Stimulated activated CD8-positive, alpha-beta memory T cell treated with anti-CD3 and anti-CD28 coated beads, Interleukin-7, amount 100 ng/mL, for 48 hours (primary cell): ENCODE measurements at places on chromosomes 12 and 14.

- DNase-seq, result no peak
Measured at GRCh38 chr12:87509237-87509820, 519.9 kb downstream of the C12orf50 start.

GRCh38 chr12:99983456-99984258 is 1.1 kb downstream of the ANKS1B start:
- DNase-seq, result no peak

GRCh38 chr14:64830961-64831360 is 48.7 kb downstream of the SPTB start:
- no peak for DNase-seq

DNA sequence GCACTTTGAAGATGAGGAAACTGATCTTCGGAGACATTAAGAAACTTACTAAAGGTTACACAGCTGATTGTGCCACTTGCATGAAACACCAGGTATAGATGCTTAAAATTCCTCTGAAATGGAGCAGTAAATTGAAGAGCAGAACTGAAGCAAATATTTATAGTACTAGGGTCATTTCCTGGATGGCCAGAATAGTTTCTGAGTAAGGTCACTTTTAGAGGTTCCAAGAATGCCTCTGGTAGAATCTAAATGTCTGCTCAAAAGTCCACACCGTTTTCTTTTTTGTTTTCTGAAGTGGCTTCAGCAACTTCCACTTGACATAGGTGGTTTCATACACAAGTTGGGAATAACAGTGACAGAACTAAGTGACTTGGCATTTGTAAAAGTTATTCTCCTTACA is 19.4 kb downstream of the TPH2 start:
- DNase-seq, result no peak

- no peak for DNase-seq
Measured at GRCh38 chr12:82973592-82973991, 286.9 kb downstream of the TMTC2 start.

DNA sequence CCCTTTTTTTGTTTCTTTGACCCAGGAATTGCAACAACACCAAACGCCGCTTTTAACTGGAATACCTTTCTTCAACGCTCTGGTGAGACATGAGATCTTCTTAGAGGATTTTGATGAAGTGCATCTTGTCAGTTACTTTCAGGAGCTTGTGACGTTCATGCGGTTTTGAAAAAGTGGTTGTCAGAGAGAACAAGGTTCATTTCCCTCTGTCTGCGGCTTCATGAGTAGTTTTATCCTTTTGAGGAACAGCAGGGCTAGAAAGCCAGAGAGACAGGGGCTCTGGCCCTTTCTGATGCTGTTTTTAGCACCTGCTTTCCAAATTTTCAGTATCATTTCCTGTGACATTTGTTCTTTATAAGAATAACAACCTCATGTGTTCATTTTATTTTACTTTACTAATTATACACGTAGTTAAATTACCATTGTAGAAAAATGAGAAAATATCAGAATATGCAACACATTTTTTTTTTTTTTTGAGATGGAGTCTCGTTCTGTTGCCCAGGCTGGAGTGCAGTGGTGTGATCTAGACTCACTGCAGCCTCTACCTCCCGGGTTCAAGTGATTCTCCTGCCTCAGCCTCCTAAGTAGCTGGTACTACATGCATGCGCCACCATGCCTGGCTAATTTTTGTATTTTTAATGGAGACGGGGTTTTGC is 61.8 kb downstream of the GLT1D1 start:
- peak; percentile 34 for DNase-seq

GRCh38 chr12:115401761-115402160 is 717.8 kb upstream of the TBX3 start:
- DNase-seq, result no peak

- no peak for DNase-seq
Measured at GRCh38 chr12:65232476-65233077, 45.9 kb upstream of the MSRB3 start.

- no peak for DNase-seq
Measured at GRCh38 chr12:52043386-52044212, 7.6 kb upstream of the NR4A1 start.

- DNase-seq, result no peak
Measured at GRCh38 chr12:110597885-110598284, 14.8 kb upstream of the PPTC7 start.

DNA sequence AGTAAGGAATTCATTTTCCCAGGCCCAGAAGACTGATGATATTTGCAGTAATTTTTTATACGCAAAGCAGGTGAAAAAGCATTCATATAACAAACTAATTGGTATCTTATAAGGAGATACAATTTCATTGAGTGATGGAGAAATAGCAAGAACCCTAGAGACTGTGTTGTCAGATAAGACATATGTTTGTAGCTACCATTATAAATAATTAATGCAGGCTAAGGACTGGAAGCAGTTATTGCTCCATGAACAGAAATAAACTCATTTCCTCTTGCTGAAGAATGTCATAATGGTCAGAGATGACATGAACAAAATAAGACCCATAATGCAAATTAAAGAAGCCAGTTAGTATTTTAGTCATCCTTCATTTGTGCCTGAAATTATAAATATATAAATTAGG is 1.5 kb downstream of the OR6C2 start:
- no peak for DNase-seq

DNA sequence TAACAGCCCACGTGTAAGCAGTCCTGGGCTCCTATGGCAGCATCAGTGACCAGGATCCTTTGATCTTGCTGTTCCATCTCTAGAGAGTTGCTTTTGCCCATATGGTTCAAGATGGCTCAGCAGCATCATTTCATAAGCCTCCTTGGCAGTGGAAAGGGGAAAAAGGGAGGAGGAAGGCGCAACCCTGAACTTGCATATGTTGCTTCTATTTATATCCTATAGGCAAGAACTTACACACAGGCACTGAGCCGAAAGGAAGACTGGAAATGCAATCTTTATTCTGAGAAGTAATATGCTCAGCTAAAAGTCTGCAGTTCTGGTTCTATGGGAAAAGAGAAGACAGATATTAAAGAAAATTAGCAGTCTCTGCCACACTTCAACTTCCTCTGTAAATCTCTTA is 167.7 kb upstream of the PLXNC1 start:
- DNase-seq, result no peak

DNA sequence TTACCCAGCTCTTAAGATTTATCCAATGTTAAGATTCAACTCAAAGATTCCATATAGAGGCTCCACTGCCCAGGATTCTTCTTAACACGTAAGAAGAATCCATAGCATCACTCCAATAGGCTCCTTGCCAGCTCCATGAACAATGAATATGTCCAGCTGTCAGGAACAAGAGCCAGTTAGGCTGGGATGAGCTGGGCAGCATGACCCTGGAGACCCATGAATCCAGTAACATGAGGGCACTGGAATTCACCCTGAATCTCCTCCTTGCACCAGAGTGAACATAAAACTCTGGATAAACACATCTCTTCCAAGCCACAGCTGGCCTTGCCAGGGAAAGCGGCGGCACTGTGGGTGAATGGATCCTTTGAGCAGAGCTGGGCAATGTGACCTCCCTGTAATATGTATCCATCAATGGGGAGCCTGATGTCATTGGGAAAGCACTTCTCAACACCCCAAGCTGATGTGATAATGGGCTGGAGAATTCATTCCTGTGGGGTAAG is 24.4 kb upstream of the TC2N start:
- DNase-seq, result no peak

GRCh38 chr14:65255583-65256461 is 153.5 kb upstream of the MAX start:
- no peak for DNase-seq

- no peak for DNase-seq
Measured at GRCh38 chr14:92463141-92463540, 50.4 kb upstream of the RIN3 start.

GRCh38 chr12:9649532-9649940 is 20.0 kb upstream of the CLEC2D start:
- DNase-seq, result no peak

GRCh38 chr14:26525085-26525484 is 72.7 kb downstream of the NOVA1 start:
- DNase-seq, result no peak

GRCh38 chr12:24206621-24207020 is 257.2 kb upstream of the SOX5 start:
- no peak for DNase-seq

DNA sequence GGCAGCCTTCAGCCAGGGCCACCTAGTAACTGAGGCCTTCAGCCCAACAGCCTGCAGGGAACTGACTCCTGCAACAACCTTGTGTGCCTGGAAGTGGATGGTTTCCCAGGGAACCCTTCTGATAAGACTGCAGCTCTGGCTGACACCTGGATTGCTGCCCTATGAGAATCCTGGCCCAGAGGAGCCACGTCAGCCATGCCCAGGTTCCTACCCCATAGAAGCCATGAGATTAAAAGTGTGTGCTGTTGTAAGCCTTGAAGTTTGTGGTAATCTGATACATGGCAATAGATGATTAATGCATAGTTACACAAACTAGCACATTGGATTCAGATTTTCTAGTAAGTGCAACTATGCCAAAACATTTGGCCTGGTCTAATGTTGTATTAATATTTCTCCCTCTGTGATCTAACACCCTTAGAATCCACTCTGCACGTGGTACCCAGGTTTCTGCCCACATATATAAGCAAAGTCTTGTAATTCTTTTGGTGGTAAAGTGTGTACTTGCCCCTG is 64.8 kb upstream of the BEGAIN start:
- DNase-seq, result no peak
